ENCODE measurements at places on chromosomes 16 and 17.

GRCh38 chr17:75623386-75623785 lies 9.8 kb upstream of the SMIM5 start:
- no peak for DNase-seq

DNA sequence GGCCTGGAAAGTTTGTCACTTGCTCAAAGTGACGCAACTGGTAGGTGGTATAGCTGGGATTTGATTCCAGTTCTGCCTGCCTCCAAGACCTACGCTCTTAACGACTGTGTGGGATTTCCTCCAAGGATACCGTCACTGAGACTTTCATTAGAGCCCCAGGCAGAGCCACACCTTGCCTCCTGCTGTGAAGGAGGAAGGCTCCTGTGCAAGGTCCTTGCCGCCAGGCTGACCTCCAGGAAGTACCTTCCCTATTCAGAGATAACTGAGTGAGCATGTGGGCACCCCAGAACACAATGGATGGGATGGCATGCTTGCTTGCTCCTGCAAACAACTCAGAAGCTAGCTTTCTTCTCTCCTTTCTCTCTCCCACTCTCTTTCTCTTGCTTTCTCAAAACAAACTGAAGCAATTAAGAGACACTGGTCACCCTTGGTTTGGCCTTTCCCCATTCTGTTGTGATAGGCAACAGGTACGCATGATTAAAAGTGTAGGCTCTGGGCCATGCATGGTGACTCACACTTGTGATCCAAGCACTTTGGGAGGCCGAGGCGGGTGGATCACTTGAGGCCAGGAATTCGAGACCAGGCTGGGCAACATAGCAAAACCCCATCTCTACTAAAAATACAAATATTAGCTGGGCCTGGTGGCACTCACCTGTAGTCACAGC lies 30.7 kb downstream of the CACNG3 start:
- no peak for DNase-seq

DNA sequence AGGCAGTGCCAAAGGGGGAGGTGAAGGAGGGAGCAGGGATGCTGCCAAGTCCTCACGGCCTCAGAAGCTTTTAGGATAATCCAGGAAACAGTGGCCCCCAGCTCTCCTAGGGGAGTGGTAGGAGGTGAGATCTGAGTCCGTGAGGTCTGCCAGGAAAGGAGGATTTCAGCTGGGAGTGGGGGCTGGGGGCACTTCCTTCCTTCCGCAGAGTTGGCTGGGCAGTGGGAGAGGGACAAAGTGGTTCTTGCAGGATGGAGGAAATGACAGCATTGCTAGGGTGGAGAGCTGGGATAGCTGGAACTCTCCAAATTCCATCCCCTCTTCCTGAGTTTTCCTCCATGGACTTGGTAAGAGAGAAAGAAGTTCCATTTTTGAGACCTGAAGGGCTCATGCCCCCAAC lies 4.8 kb upstream of the SP6 start:
- no peak for DNase-seq

- no peak for DNase-seq
Observed at GRCh38 chr17:31522284-31522931, 130.9 kb downstream of the RAB11FIP4 start.

DNA sequence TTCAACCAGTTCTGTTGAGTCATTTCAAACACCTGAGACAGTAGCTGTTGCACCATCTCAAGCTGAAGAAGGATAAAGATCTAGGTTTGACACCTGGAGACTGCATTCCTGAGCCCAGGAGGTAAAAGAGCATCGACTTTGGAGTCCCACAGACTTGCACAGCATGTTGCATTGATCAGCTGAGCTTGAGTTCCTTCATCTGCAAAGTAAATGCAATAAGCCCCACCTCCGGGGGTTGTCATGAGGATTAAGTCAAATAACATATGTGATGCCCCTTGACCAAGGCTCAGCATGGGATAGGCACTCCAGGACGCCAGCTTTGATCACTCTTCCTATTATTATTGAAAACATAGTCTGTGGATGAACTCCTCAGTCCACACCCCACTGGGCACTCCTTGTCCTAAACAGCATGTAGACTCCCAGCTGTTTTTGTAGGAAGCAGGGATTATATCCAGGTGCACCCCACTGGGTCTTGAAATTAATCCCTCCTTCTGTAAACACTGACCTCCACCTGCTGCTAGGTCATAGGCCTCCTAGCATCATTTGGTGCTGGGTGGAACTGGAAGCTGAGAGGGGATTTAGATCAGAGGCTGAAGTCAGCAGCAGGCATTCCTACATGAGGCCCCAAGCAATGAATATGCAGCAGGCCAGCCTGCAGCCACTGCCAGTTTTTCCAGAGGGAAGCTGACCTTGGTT lies 259.0 kb downstream of the HS3ST4 start:
- no peak for DNase-seq

DNA sequence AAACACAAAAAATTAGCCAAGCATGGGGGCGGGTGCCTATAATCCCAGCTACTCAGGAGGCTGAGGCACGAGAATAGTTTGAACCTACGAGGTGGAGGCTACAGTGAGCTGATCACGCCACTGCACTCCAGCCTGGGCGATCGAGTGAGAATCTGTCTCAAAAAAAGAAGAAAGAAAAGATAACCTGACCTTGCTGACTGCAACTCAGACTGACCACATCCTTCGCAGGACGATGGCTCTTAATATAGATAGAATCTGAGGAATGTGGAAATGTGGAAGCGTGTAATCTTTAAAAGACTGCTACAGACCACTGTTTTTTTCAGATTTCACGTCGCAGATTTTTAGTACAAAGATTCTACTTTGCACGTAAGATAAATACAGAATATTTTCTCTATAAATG lies 37.8 kb downstream of the KLHDC4 start:
- no peak for DNase-seq

DNA sequence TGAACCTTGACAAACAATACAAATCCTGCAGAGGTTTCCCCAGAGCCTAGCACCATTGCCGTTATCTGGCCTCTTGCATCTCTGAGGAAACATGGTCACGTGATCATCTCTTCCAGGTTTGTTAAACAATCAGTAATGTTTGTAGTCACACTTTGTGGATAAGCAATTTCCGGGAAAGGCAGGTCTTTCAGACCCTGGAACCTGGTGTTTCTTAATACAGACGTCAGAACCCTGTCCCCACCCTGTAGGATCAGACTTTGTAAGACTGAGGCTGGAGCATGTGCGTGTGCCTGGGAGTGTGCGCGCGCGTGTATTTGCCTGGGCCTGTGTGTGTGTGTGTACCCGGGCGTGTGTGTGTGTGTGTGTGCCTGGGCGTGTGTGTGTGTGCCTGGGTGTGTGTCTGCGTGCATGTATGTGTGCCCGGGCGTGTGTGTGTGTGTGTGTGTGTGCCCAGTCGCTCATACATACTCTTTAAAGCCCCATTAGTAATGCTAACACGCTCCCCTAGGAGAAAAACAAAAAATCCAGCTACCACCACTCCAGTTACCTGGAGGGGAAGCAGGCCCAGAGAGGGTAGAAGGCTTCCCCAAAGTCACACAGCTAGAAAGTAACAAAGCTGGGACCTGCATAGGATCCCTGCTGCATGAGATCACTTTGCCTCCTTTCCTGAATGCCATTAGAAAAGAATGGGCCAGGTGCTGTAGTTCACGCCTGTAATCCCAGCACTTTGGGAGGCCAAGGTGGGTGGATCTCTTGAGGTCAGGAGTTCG lies 5.3 kb downstream of the CTNS start:
- DNase-seq: no peak

GRCh38 chr16:88977018-88977811 lies at the start of gene CBFA2T3:
Gene CBFA2T3, minus strand, starts transcription at chr16:88977207. Its CDS starts 400 bp downstream, at chr16:88976807.
- no peak for DNase-seq

DNA sequence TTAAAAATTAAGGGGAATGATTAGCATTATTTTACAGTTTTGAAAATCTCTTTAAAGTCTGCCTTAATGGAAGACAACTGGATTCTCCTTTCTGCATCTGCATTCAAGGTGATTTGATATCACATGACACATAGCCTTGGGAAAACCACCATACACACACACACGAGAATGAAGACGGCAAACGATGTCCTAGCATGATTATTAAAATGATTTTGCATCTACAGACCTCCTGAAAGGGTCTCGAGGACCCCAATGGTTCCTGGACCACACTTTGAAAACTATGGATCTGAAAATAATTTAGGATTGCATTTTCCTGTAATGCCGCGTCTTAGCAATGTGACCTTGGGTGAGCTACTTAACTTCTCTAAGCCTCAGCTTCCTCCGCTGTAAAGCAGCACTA lies 11.8 kb upstream of the CHST4 start:
- no peak for DNase-seq

- DNase-seq: no peak
Observed at GRCh38 chr17:21033350-21033749, 9.5 kb downstream of the USP22 start.

- DNase-seq: no peak
Observed at GRCh38 chr17:37674511-37674910, 31.3 kb upstream of the DDX52 start.

GRCh38 chr17:65401561-65401960 lies 159.9 kb downstream of the AXIN2 start:
- no peak for DNase-seq

GRCh38 chr16:90032674-90033331 lies 13.5 kb upstream of the DBNDD1 start:
- no peak for DNase-seq

DNA sequence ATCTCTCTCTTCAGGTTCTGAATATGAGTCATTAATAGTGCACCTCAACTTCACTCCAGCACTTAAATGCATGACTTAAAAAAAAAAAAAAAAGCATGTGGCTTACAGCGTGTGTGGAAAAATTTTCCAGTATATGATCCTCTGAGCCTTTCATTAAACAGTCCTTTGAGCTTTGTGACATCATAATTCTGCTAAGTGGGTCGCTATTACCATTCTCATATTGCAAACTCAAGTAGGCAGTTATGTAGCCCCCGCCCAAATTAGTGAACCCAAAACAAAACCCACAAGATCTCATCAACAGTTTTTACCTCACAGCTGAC lies 672 bp downstream of the CMTR2 start:
- no peak for DNase-seq

- DNase-seq: no peak
Observed at GRCh38 chr16:7791028-7791590, 458.5 kb downstream of the RBFOX1 start.

DNA sequence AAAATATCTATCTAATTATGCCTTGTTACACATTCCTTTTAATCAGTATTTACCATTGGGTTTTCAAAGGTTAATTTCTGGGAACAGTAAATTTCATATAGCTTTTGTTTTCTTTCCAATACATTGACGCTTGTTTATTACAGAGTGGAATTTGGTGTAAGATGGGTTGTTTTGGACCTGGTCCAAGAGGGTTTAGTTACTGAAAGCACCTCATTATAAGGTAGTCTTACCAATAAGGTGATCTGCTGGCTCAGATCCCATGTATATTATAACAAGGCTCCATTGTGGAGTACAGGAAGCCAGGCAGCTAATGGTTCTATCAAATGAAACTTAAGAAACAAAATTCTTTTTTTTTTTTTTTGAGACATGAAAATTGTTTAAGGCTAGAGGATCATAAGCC lies 87.3 kb upstream of the NACA2 start:
- no peak for DNase-seq

DNA sequence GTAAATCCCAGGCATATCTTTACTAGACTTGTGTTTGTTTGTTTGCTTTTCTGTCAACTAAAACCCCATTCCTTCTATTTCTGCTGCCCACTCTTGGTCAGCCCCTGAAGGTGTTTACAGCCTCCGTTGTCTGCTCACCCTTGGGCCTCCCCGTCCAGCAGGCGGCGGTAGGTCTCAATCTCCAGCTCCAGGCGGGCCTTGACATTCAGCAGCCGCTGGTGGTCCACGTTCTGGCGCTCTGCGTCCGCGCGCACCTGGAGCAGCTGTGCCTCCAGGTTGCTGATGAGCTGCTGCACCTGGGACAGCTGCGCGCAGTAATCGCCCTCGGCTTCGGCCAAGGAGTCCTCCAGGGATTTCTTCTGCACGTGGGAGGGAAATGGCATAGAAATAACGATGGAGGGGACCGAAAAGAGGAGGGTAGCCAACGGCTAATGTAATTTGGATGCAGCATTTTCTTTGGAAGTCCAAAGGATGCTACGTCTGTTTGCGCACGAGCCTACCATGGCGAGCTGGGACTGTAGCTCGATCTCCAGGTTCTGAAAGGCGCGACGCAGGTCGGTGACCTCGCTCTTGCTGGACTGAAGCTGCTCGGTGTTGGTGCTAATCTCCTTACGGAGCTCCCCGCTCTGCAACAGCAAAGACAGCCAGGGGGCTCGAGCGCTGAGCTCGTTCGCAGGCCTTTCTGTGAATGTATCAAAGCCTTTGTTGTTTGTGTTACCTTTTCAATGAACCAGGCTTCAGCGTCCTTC lies 3.9 kb downstream of the KRT12 start:
- DNase-seq: no peak

- no peak for DNase-seq
Observed at GRCh38 chr17:17030515-17031211, 11.6 kb upstream of the MPRIP start.

DNA sequence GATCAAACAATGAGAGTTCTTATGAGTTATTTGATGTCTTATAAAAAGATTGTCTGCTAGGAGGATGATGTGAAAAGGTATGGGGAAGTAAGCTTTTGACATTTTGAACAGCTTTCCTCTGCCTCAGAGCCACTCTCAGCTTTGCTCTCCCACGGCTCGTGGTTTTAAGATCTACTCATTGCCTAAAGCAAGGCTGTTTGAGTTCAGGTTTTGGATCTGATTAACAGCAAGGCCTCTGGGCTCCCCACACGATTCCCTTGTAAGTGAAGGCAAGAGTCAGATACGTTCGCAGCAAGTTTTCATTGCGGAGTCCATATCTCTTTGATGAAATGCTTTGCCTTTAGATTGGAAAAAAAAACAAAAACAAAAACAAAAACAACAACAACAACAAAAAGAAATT lies 515.0 kb upstream of the SALL1 start:
- DNase-seq: no peak

- no peak for DNase-seq
Observed at GRCh38 chr17:55783684-55784245, 32.9 kb downstream of the PCTP start.

DNA sequence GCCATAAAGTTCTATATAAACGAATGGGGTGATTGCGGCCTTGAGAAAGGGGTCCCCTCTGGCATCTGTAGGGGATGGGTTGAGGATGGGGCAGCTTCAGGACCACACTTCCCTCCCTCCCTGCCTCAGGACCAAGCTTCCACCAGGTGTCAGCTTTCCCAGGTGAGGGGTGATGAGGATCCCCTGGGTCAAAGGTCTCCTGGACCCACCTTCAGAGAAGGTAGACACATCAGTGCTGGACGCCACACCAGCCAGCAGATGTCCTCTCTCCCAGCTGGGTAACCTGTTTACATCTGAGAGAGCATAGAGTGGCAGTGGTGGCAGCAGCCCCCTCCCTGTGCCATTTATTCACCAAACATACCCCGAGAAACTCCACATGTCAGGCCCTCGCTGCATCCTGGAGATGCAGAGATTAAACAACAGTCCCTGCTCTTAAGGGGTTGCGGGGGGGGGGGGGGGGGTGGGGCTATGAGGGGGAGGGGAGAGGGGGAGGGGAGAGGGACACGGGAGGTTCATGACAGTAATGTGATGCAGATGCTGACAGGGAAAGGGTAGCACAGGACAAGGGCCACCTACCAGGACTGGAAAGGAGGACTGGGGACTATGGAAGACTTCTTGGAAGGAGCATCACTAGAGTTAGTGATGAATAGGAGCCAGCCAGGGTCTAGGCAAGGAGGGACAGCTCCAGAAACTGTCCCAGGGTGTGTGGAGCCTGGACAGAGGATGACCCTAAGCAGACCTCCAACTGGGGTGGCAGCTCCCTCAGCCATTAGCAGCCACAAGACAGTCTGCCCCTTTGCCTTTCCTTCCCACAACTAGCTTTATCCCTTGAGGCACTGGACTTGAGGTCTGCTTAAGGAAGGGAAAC lies 5.0 kb downstream of the PROCA1 start:
- no peak for DNase-seq

All from stimulated activated CD4-positive, alpha-beta T cell treated with anti-CD3 and anti-CD28 coated beads, Interleukin-4, amount 100 ng/mL, for 48 hours (primary cell).